Colonic mucosa (tissue), 4 donors: ENCODE measurements at places on chromosomes 1 and 21.
A peak's percentile ranks its signal among the peaks of the same experiment; 100 is the strongest.

DNA sequence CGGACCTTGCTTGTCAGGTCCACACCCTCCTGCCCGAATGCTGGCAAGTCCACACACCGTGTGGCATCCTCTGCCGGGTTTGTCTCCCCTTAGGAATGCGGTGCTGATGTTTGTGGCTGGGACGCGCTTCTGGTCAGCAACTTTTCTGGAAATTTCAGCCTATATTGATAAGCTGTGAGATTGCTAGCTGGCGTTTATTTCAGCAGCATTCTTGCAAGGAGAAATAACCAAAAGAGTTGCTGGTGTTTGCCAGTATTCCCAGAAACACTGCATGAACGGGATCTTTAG is 601 bp downstream of the CEPT1 start:
- DNase-seq: no peak

DNA sequence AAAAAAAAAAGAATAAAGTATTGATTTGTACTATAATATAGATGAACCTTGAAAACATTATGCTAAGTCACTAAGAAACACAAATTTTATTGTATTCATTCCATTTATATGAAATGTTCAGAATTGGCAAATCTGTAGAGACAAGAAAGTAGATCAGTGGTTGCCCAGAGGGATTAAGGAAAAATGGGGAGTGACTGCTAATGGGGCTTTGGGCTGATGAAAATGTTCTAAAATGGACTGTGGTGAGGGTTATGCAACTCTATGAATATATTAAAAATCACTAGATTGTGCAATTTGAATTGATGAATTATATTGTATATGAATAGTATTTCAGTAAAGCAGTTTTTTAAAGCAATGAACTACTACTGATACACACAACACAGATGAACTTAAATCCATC is 10.0 kb downstream of the GDAP2 start:
- DNase-seq: no peak

DNA sequence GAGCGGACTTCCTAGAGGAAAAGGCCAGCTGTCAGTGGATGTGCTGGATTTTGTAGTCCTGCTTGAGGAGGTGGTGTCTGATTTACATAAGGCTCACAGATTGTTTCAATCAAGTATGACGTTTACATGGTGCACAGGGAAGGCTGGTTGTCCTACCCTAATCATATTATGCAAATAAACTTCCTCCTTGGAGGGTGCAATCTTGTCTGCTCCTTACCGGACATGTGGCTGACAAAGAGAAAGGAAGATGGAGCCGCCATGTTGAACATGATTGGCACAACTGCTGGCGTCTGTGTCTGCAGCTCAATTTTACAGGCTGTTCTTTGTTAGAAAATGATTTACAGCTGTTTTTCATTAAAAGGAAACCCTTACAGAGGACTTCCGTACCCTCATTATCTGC is 1656.1 kb downstream of the KCNT2 start:
- DNase-seq: no peak

- peak; percentile 5 for DNase-seq
Observed at GRCh38 chr1:47585141-47585902, 147.5 kb downstream of the FOXD2 start.

GRCh38 chr1:62117018-62117750 is 77.5 kb upstream of the L1TD1 start:
- DNase-seq: no peak

GRCh38 chr21:38930853-38931252 is 125.1 kb downstream of the ETS2 start:
- DNase-seq: no peak

GRCh38 chr1:232048481-232048880 is 421.9 kb downstream of the DISC1 start:
- no peak for DNase-seq

DNA sequence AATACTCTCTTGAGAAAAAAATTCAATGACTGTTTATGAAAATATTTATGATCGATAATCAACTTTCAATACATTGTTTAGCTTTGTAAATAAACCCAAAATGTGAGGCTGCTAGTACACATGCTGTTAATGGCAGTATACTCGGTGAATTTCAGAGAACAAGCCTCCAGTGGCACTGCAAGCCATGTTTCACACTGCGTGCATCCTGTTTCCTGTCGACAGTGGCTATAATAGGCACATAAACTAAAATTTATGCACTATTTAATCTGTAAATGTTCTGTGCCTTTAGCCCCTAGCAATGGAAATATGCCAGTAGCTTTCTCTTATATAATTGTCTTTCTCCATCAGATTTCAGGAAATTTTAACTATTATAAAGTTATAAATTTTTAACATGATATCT is 26.3 kb upstream of the RGS18 start:
- DNase-seq: no peak

DNA sequence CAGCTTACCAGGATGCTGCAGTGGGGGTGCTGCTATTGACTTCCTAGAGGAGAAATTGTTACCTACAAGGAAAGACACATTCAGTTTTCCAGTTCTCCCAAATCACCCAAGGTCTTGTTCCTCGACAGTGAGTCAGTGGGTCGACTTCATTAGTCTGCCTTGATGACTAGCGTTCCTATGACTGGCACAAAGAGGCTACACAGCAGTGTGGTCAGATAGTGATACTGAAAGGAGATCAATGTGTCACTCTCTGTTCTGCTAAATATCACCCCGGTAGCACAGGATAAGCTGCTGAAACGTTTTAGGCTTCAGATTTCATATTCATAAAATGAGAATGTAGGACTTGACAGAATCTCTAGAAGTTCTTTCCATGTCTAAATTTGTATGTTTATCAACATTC is 357.4 kb downstream of the LMX1A start:
- no peak for DNase-seq

DNA sequence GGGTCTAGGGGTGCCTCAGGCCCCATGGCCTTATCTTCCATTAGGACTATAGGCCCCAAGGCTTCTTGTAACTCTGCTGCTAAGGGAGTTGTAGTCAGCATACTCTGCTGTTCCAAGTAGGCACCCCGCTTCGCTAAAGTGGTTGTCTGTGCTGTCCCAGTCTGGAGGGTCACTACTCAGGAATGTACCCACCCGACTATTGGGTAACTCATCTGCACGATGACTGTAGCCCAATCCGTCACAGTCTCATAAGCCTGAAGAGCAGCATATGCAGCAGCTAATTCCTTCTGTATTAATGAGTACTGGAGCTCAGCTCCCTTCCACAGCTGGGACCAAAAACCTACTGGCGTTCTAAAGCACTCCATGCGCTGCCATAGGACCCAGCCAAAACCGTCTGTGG is 111.0 kb downstream of the GDAP2 start:
- DNase-seq: no peak

- DNase-seq: no peak
Observed at GRCh38 chr1:157495285-157495684, 57.0 kb downstream of the FCRL5 start.

DNA sequence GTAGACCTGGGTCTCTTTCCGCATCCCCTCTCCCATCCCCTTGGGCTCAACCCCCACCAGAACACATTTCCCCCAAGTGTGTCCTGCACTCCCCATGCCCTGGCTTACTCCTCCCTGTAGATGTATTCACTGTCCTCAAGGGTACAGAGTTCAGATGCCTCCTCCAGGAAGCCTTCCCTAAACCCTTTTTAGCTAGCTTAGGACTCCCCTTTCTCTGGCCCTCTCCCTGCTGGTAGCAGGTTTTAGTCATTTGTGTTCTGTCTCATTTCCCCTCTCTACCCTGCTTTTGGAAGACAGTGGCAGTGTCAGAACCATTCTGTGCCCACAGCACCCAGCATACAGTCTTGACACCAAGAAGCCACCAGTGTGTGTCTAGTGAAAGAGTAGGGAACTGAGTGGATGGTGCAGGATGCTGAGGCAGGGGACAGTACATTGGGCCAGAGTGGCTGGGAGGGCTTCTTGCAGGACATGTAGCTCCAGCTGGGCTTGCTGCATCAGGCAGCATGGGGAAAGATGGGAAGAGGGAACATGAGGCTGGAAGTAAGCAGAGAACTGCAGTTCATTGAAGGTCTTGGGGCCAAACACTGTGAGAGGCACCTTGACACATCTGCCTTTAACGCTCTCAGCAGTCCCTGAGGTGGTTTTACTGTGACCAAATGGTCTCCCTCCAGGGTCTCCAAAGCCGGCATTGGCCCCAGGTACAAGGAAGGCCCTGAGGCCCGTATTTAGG is 2.5 kb downstream of the FOXO6 start:
- no peak for DNase-seq

DNA sequence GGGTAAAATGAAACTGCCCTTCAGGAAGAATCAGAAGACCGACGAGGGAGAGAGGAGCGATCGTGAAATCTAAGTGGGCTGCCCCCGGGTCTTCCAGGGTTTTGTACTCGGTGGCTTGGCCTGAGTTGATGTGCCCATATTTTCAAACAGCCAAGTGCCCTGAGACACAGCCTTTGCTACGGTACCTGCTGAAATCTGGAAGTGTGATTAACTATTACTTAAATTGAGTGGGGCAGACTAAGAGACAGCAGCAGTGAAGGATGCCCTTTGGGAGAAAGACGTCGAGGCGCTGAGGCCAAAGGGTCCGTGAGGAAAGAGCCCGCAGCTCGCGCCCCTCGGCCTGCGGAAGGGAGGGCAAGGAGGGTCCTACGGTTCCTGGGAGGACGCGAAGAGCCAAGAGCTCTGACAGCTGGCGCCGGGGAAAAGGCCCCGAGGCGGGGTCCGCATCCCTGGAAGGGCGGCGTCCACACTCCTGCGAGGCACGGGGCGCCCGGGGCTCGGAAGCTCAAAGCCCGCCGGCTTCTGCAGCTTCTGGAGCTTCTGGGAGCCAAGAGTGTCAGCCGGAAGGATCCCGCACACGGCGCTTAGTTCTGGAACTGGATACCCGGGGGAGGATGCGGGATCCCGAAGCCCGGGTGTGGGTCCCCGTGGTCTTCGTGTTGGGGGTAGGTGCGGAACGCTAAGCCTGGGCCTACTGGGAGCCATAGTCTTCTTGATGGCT is 15.4 kb upstream of the RNU1-4 start:
- peak; percentile 26 for DNase-seq

DNA sequence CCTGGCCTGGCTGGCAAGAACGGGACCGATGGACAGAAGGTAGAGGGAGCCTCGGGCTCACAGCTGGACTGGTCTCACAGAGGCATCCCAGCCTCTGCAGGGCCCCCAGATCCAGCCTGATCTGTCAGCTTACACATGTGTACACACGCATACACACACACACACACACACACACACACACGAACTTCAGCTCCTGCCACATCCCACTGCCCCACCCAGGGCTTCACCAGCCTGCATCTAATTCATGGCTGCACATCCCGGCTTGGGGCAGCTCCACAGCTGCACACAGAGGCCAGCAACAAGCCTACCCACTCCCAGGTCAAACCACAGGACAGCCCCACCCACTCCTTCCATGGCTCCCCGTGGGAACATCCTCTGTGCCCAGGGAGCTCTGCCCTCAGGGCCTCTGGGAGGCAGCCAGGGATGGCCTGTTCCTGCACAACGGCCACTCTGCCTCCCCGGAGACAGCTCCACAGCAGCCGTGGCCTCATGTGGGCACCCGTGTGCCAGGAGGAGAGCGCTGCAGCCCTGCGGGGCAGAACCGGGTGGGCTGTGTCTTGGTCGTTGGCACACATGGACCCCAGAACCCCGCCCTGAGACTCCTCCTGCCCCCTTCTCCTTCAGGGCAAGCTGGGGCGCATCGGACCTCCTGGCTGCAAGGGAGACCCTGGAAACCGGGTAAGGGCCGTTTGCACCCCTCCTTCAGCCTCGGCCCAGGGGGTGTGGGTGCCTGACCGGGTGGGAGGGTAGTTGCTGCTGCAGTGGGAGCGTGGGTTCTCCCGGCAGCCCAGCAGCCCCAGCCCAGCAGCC is 19.1 kb downstream of the COL6A2 start:
- DNase-seq: no peak

- no peak for DNase-seq
Observed at GRCh38 chr1:29426701-29427279, 190.5 kb downstream of the PTPRU start.

DNA sequence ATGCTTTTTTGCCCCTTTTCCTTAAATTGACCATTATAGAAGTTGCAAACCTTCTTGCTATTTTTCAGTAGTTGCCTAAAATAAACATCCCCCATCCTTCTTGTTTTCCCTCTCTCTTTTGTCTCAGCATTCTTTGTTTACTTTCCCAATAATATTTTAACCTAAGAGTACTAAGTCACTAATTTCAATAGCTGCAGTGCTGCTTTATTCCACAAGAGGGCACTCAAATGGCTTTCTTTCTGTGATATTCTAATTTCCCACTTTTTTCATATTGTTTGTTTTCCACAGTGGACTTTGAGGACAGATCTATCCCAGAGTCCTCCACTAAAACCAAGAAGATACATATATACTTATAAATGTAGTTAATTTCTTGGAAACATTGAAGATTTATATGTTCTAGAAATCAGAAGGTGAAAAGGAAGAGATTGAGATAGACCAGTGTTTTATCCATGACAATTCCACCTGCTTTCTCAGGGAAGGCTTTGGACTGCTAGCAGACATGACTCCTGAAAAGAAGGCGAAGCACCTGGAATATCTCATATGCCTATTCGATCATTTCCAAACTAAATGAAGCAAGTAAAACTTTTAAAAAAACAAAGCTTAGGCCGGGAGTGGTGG is 104.8 kb upstream of the GRIK1 start:
- DNase-seq: peak; percentile 18

- DNase-seq: no peak
Observed at GRCh38 chr1:59520194-59520593, 223.3 kb downstream of the FGGY start.

DNA sequence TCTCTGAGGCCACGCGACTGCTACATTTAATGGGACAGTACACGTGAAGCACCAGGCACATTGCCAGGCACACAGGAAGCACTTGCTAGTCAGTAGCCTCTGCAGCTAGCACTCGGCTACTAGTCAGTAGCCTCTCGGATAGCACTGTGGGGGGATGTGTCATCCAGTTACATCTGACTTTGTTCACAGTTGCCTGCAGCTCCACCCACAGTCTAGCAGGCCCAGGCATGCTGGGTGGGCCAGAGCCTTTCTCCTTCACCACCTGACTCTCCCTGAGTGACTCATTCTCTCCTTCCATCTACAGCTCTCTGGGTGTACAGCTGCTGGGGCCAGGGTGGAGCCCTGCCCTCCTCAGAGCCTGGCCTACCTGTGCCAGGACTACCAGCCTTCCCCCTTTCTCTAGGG is 51.5 kb downstream of the PTPRF start:
- DNase-seq: peak; percentile 80

- no peak for DNase-seq
Observed at GRCh38 chr21:15308333-15308732, 243.5 kb upstream of the NRIP1 start.

DNA sequence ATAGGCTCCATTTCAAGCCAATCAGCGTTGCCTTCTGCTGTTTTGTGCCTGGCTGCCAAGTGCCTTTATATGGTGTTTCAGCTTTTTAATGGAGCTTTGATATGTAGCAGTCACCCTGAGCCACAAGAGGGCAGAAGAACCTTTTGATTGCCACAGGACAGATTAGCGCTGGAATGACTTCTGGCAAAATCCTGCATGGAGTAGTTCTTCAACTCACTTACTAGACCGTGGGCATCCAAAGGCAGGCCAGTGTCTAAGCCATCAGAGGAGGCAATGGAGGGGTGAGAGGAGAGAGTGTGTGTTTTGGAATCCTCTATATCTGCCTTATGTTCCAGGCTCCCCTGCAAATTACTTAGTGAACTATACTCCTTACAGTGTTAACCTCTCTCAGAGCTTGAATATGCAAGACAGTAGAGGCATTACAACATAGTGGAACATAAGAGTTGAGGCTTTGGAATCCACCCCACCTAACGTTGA is 56.2 kb downstream of the ST3GAL3 start:
- DNase-seq: peak; percentile 80
